ENCODE measurements at places on chromosomes 4 and X. TPM values are rescaled to one million over a fixed set of nuclear protein-coding genes. Genes with fewer than 3 reads are reported as not detected.

DNA sequence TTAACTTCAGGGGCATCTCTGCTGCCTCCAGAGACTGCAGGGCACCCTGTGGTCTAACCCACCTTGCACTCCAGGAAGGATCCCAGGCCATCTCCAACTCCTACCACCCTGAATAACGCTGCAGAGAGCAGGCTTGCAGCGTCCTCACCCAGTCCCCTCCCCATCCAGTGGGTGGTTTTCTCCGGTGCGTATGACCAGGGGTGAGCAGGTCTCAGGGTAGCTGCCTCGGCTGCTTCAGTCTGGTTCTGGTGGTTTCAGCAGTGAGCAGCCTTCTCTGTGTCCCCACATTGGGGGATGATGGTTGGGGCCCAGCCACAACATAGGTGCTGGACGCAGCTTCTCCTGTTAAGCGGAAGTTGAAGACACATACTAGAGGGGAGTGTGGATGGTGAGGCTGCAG, 38.6 kb upstream of the SORCS2 start:
- H3K36me3 ChIP-seq, result no peaks in the 10 kb centered on the region
- H3K27me3 ChIP-seq, result no peaks in the 10 kb centered on the region
- H3K4me3 ChIP-seq, result no peak overlapping the region
- no peak for DNase-seq
- H3K4me1 ChIP-seq, result no peaks in the 10 kb centered on the region

DNA sequence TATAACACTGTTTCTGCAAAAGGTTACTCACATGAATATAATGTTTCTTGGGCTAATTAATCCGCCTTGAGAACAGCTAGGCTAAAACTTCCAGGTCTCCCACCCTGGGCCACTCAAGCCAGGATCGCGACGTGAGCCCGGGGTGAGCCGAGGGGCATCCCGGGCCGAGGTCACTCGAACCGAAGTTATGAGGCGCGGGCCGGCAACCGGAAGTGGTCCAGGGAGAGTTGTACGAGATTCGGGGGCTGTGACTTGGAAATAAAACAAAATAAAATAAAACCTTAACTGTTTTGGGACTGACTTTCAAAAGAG, 317 bp downstream of the CMC4 start:
- no peaks in the 10 kb centered on the region for H3K27me3 ChIP-seq
- H3K27ac ChIP-seq, result peak overlapping the region; percentile 78
- H3K36me3 ChIP-seq, result no peaks in the 10 kb centered on the region
- H3K4me3 ChIP-seq, result peak overlapping the region; percentile 71
- no peak for DNase-seq
- no peaks in the 10 kb centered on the region for H3K4me1 ChIP-seq

DNA sequence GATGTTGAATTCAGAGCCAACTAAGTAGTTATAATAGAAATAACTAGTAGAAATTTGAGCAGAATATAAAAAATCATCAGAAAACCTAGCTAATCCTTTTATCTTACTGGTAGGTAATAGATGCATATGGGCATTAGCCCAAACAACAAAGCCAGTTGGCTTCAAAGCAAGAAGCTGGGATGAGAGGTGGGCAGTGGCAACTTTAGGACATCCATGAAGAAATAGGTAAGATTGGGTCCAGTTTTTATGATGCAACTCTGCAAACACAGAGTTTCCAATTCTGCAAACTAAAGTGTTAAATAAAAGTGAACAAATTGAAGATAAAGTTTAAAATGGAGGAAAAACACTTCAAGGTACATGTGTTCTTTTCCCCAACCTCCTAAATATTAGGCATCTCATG, 5.1 kb downstream of the PGRMC2 start:
- H3K27me3 ChIP-seq, result no peaks in the 10 kb centered on the region
- H3K27ac ChIP-seq, result no peak overlapping the region
- peaks cover 5% of the 10 kb centered on the region for H3K36me3 ChIP-seq
- no peak for DNase-seq
- H3K4me3 ChIP-seq, result no peak overlapping the region

DNA sequence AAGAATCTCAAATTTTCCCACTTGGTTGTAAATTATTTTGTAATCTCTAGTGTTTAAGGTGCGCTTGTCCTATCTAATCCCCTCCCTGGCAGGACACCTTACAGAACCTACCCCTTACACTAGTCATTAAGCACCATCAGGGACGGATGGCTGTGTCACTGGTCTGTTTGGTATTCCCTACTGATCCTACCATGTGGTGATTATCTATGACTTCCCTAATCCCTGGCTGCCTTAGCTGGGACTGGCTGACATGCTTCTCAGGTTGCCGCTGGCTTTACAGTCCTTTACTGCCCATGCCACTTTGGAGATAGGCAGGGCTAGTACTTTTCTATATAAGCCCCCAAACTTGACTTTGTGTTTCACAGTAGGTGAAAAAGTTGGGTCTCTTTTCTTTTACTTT, 58.6 kb downstream of the ELOVL6 start:
- no peaks in the 10 kb centered on the region for H3K36me3 ChIP-seq
- no peak overlapping the region for H3K4me3 ChIP-seq
- no peaks in the 10 kb centered on the region for H3K27me3 ChIP-seq
- no peak overlapping the region for H3K27ac ChIP-seq

- H3K36me3 ChIP-seq, result no peaks in the 10 kb centered on the region
- H3K27me3 ChIP-seq, result no peaks in the 10 kb centered on the region
- no peak overlapping the region for H3K27ac ChIP-seq
- DNase-seq, result no peak
- H3K4me3 ChIP-seq, result no peak overlapping the region
These were observed 237.8 kb downstream of the NDST4 start for GRCh38 chr4:114875630-114876029.

DNA sequence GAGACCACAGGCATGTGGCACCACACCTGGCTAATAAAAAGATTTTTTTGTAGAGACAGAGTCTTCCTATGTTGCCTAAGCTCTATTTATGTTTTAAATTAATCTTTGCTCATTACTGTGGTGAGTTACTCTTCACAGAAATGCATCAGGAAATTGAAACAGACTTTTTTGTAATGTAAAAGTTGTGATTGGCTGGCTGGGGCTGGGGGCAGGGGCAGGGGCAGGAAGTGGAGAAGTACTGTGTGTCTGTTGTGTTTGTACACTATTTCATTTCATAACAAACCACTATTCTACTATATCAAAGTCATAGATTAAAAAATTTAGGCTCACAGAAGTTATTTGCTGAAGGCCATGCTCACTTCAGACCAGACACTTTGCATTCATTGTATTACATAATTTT, 19.1 kb upstream of the ABRAXAS1 start:
- no peak overlapping the region for H3K4me3 ChIP-seq
- H3K27ac ChIP-seq, result no peak overlapping the region
- H3K36me3 ChIP-seq, result no peaks in the 10 kb centered on the region
- no peaks in the 10 kb centered on the region for H3K4me1 ChIP-seq
- no peak for DNase-seq

- H3K27ac ChIP-seq, result no peak overlapping the region
- no peaks in the 10 kb centered on the region for H3K36me3 ChIP-seq
- no peak overlapping the region for H3K4me3 ChIP-seq
- H3K27me3 ChIP-seq, result no peaks in the 10 kb centered on the region
- no peak for DNase-seq
These were observed 579.4 kb upstream of the ZFP42 start for GRCh38 chr4:187416216-187416615.

DNA sequence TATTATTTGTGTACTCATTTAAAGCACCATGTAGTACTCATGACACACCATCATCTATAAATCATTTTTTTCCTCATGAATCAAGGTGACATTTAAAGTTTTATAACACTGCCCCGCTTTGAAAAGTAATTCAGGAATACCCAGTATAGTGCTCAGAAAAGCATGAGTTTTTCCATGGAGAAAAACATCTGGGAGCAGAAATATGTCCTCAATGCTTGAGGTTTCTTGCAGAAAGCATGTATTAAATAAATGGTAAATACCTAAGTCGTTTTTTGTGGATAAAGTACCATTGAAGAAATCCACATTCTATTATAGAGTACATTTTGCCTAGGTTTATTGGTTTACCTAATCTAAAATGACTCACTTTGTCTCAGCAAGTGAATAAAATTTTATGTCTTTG, 66.2 kb downstream of the UBA6 start:
- no peak for DNase-seq
- no peaks in the 10 kb centered on the region for H3K27me3 ChIP-seq
- no peak overlapping the region for H3K4me3 ChIP-seq
- H3K36me3 ChIP-seq, result peaks cover 13% of the 10 kb centered on the region
- no peaks in the 10 kb centered on the region for H3K4me1 ChIP-seq

- H3K4me1 ChIP-seq, result no peaks in the 10 kb centered on the region
- H3K27ac ChIP-seq, result no peak overlapping the region
- no peaks in the 10 kb centered on the region for H3K27me3 ChIP-seq
- no peak overlapping the region for H3K4me3 ChIP-seq
- no peaks in the 10 kb centered on the region for H3K36me3 ChIP-seq
These were observed 50.0 kb upstream of the PDHA1 start for GRCh38 chrX:19293606-19294325.

HOPX gene
- total RNA-seq, result 17.6 TPM

UVSSA gene
- total RNA-seq, result 32.5 TPM

VEGFC gene
- total RNA-seq, result 14.3 TPM

AKAP4 gene
- not detected for total RNA-seq

ANOS1 gene
- total RNA-seq, result 2.3 TPM

EGF gene
- 3.3 TPM for total RNA-seq

NSUN7 gene
- 7.6 TPM for total RNA-seq

ASMTL gene
- total RNA-seq, result 33.3 TPM

Data from kidney (tissue), 22 donors.